Hepatic stellate cell (primary cell): ENCODE measurements at places on chromosomes 4 and X.

DNA sequence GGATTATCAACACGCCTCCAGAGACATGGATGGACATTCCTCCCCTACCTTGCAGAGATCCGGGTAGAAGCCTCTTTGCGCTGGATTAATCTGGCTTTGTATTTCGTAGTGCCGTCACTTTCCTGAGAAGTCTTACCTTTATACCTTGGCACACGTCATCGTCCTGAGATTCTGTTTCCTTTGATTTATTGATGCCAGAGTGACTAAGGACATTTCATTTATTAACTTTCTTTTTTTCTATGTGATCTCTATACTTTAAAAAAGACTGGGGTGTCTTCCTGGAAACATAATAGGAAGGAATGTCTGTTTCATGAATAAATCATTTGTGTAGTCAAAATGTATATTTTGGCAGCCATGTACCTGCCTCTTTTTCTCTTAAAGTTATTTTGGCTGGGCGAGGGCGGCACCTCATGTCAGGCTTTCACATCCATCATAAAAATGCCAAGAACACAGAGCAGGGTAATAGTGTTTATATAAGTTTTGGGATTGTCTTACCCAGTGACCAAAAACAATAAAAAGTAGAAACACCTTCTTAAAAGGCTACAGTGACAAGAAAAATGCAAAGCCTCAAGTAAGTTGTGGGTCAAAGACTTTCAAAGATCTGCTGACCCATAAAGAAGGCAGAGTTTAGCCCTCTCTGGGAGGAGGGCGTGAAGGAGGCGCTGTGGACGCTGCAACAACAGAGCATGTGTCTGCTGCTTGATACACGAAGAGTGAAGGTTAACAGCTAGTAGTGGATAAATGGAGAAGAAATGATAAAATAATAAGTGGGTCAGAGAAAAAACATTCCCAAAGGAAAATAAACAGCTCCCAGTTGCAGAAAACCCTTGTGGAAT lies 124.4 kb downstream of the SHROOM3 start:
- no peak for DNase-seq

DNA sequence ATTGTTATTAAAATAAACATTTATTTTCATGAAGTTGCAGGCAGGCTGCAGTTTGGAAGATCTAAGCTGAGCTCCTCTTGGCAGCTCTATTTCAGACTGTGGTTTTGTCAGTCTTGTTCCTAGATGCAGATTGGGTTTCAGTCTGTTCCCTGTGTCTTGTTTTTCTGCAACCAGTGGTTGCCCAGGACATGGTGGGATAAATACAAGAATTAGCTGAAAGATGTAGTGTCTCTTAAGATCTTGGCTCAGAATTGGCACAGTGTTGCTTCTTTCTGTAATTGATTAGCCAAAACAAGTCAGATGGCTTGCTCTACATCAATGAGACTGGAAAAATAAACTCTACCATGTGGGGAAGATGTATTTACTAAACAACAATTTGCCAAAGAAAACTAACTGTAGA lies 283.0 kb upstream of the BOD1L1 start:
- no peak for DNase-seq

DNA sequence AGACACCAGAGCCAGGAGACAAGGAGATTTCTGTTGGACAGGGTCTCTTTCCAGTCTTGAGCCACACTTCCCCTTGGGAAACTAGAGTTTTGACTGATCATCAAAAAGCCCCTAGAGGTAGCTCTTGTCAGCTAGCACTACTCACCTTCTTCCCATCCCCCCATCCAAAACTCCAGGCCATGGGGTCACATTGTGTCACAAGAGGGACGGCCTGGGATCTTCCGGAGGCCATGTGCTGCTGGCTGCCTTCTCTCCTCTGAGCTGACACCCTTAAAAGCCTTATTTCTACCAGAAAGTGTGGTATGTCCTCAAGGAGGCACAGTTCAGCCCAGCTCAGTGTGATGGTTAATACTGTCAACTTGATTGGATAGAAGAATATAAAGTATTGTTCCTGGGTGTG lies 7.8 kb downstream of the PNMA3 start:
- DNase-seq, result no peak

GRCh38 chrX:19846995-19847790 lies 40.2 kb downstream of the SH3KBP1 start:
- peak; percentile 47 for DNase-seq

DNA sequence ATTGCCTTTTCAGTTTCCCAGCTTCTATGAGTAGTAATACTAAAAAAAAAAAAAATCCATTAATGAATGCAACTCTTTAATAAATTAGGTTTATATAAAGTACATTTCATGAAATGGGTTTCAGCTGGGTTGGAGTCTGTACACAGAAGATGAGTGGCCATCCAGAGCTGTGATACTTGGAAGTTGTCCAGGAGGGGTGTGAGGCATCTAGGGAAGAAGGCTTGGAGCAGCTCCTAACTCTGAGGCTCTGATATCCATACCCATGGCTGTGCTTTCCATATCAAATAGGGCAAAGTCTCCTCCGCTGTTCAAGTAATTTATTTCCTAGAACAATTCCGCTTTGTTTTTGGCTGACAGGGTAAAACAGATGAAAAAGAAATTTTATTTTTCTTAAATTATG lies 423.3 kb upstream of the TENM3 start:
- no peak for DNase-seq

- DNase-seq, result no peak
Measured at GRCh38 chrX:79147477-79147876, 3.0 kb downstream of the GPR174 start.

- no peak for DNase-seq
Measured at GRCh38 chr4:185657183-185657582, 121.9 kb upstream of the PDLIM3 start.

DNA sequence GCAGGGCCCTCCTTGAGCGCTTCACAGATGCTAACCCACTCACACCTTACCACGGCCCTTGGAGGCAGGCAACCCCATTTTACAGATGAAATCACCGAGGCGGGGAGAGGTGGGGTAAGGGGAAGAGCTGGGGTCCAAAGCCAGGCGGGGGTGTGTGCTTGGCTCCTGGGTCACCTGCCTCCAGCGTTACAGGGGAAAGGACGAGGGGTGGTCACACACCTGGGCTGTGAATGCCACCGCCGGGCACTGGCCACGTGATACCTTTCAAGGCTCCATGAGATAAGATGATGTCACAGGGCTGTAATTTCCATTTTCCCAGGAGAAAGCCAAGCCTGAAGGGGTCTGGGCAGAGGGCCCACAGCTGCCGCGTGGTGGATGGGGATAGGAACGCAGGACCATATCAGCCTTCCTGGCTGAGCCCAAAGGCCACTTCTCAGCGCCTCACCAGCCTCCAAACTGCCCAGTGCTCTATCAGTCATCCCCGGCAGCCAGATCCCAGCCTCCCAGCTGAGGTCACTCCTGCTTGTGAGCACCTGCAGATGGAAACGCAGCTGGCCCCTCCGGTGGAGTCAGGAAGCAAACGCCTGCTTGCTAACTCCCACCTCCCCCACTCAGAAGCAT lies 62.4 kb upstream of the CRMP1 start:
- no peak for DNase-seq

DNA sequence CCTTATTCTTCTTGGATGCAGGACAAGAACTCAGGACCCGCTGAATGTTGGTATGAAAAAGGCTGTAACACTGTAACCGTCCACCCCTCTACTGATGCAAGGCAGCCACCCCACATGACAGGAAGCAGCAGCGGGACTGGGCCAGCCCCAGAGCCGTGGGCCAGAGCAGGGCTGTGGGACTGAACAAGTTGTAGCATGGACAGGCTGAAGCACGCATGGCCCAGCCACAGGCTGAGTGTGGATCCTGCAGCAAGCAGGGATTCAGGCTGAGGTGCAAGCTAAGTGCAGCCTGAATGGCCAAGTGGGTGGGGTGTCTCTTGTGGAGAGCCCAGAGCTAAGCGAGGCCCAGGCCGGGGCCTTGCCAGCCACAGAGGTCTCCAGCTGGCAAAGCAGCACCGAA lies 632.2 kb downstream of the SPOCK3 start:
- no peak for DNase-seq

- DNase-seq, result no peak
Measured at GRCh38 chrX:6777238-6778002, 242.5 kb upstream of the VCX3A start.

DNA sequence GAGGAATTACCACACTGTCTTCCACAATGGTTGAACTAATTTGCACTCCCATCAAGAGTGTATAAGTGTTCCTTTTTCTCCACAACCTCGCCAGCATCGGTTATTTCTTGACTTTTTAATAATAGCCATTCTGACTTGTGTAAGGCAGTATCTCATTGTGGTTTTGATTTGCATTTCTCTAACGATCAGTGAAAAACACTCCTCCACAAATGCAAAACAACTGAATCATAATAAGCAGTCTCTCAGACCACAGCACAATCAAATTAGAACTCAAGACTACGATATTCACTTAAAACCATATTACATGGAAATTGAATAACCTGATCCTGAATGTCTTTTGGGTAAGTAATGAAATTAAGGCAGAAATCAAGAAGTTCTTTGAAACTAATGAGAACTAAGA lies 371.7 kb downstream of the CXXC4 start:
- DNase-seq, result no peak

DNA sequence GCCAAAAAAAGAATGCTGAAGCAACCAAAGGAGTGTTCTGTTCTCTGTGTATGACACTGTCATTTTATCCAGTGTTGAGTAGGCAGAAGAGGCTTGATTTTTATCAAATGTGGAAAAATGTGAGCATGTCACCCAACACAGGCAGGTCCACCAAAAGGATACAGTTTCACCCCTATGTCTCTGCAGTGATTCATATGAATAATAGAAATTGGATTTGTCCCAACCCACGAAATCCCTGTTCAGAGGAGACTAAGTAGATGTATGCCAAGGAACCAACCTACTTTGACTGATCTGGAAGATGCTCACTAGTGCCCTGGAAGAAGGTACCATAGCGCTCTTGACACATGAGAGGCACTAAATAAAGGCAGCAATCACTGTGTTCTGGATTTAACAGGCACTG lies 72.5 kb downstream of the FGF13 start:
- DNase-seq, result no peak

DNA sequence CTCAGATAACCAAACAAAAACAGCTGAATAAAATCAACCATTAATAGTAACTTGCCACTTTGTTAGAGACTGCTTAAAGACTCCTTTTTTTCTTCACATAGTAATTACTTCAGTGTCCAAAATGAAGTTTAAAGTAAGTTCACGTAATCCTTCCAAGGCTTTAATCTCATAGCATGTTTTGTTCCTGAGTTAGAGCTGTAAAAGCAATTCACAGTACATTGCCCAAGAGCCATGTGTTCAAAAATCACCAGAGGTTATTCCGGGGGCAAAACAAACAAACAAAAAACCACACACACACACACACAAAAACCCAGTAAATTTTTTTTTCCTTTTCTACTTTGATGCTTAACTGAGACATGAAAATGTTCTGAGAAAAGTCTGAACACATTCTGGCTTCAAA lies 6.1 kb downstream of the GPR82 start:
- no peak for DNase-seq

DNA sequence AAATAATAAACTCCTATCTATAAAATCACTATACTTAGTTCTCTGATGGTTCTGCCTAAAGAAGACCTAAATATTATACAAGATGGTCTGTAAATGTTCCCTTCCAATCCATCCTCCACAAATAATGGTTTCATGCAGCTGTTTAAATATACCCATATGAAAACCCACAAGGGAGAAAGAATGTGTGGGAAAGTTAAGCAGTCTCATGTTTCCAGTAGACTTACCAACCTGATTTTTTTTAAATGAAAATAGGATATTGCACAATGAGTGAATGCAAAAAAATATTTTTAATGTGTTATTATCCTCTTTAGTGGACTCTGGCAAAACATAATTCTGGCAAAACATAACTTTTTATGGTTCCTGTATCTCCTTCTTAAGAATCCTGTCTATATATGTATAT lies 23.3 kb downstream of the CAMK2D start:
- no peak for DNase-seq

GRCh38 chr4:127660284-127660885 lies 27.6 kb downstream of the INTU start:
- no peak for DNase-seq

DNA sequence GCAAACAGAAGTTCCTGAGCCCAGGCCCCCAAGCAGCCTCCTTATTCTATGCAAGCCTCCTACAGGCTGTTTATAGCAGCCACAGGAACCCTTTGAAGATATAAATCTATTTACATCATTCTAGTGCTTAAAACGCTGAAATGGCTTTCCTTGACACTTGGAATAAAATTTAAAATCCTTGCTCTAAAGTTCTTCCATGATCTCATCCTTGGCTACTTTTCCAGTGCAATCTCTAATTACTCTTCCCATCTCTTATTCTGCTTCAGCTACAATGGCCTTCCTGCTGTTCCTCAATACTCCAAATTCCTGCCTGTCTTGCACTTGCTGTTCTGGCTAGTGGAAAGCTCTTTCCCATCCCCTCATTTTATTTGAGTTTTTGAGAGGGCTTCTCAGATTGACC lies 634.2 kb upstream of the NR3C2 start:
- DNase-seq, result no peak

DNA sequence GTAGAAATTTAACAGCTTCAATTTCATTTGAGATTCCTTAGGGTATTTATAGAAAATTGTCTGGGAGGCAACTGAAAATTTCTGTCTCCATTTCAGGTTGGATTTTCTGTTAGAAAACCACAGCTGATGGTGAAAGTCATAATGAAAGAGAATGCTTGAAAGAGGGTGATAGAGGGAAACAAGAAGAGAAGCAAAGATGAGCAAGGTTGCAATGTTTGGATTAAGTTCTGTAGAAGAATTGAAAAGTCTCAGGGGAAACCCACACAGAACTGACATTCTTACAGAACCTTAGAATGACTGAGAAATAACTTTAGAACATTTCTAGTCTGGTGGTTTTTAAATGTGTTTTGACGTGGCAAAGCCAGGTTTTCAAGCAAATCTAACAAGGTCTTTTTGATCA lies 14.7 kb downstream of the GBA3 start:
- no peak for DNase-seq

DNA sequence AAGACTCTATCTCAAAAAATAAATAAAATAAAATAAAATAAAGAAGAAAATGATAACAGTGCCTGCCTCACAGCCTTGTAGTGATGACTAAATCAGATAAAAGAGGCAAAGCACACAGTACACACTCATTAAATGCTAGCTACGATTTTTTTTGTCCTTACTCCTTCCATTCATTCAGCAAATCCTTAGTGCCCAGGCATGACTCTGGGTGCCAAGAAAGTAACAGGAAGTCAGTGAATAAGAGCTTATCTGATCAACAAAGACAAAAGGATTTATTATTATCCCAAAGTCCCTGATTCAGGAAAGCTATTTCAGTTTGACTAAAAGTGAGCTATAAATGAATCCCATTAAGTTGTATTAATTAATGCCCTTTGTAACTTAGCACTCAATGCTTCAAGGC lies 92.7 kb downstream of the SH3KBP1 start:
- DNase-seq, result no peak

DNA sequence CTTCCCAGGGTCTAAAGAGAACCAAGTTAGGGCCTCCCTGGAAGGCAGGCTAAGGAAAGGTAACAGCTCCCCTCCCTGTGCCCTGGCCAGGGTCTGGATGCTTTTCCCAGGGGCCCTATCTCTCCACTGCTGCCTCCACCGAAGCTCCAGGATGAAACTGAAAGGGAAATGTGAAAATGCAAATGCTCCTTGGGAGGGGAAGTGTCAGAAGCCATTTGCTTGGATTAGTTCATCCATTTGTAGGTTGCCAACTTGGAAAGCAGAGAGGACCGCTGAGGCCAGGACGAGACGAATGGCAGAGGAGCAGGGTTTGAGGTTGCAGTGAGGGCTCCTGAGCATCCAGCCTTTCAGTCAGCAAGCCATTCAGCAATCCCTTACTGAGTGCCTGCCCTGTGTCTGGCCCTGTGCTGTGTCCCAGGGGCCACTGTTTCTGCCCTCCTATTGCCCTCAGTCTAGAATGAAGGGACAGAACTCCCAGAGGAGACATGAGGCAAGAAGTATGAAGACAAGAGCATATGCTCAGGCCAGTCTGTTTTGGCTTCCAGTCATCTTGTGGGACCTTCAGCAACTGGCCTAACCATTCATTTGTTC lies 45.9 kb upstream of the PGRMC1 start:
- DNase-seq, result no peak
